ENCODE measurements at places on chromosomes 7 and 10. TPM values are rescaled to one million over a fixed set of nuclear protein-coding genes. Genes with fewer than 3 reads are reported as not detected.

GRCh38 chr7:29102558-29103151 is 43.7 kb downstream of the CPVL start:
- DNase-seq, result peak; percentile 60

GRCh38 chr7:38187794-38188440 is 9.9 kb downstream of the STARD3NL start:
- DNase-seq, result no peak

- DNase-seq, result no peak
Measured at GRCh38 chr10:1155791-1156615, 99.8 kb downstream of the WDR37 start.

- DNase-seq, result no peak
Measured at GRCh38 chr10:17028798-17029197, 100.8 kb downstream of the CUBN start.

DNA sequence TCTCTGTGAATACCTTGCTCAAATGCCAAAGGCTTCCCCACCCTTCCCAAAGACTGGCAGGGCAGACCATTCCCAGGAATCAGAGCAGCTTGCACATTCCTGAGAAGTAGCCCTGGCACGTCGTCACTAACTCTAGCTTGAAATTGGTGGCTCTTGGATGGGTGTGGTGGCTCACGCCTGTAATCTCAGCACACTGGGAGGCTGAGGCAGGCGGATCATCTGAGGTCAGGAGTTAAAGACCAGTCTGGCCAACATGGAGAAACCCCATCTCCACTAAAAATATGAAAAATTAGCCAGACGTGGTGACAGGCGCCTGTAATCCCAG is 108.2 kb upstream of the MPP7 start:
- no peak for DNase-seq

- DNase-seq, result no peak
Measured at GRCh38 chr7:94741179-94741578, 85.2 kb upstream of the SGCE start.

DNA sequence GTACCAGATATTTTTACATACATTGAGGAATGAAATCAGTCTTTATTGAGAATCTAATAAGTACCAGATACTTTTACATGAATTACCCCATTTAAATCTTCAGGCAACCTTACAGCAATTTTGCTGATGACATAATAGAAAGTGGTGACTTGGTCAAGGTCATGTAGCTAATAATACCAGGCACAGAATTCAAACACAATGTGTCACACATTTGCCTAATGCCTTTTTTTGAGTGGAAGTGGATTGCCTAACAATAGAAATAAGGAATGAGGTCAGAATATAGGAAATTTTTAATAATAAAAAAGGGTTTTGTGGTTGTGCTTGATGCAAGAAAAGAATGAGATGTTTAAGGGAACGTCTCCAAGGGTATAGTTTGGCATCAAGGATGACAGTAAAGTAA is 466.6 kb upstream of the IGFBP3 start:
- no peak for DNase-seq

DNA sequence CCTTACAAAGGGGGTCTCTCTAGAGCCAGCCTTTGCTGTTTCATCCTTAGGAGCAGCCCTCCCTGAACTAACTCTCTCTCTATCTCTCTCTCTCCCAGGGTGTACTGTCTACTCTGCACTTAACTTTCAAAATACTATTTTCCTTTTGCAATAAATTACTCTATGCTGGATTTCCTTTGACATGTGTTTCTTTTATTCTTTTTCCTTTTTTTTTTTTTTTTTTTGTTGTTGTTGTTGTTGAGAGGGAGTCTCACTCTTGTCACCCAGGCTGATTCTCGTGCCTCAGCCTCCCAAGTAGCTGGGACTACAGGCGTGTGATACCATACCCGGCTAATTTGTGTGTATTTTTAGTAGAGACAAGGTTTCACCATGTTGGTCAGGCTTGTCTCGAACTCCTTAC is 1.5 kb upstream of the ZNF3 start:
- DNase-seq, result no peak

GRCh38 chr10:43874984-43875383 is 226.3 kb upstream of the ZNF32 start:
- no peak for DNase-seq

- DNase-seq, result no peak
Measured at GRCh38 chr10:84196941-84197340, 2.6 kb downstream of the CDHR1 start.

GRCh38 chr7:9488555-9488954 is 1055.1 kb downstream of the NXPH1 start:
- DNase-seq, result no peak

- DNase-seq, result no peak
Measured at GRCh38 chr10:97643441-97643985, 3.0 kb downstream of the PI4K2A start.

- peak; percentile 49 for DNase-seq
Measured at GRCh38 chr7:47371733-47372368, 210.1 kb downstream of the TNS3 start.

- no peak for DNase-seq
Measured at GRCh38 chr10:30719832-30720231, 90.3 kb upstream of the LYZL2 start.

DNA sequence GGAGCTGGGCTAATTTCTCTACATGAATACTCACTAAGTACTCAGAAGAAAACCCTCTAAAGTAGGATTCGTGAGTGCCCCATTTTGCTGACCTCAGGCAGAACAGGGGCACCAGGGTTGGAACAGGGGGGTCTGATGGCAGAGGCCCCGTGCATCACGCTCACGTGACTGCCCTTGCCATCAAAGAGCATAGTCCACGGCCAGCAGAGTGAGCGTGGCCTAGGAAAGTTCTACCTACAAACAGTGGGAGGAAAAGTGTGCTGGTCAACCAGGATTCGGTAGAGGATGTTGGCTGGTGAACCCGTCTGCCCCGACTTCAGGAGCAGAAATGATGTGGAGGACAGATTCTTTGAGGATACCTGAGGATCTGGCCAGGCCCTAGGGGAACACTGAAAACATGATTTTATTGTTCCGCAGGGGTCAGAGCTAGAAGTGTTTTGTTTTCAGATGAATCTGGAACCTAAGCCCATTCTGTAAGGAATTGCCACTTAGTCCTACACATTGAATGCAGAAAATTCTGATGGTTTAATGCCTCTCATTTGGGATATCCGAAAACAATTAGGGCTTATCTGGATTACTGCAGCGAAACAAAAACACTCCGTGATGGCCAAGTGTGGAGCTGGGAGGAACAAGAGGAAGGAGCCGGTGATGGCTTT is 138.8 kb upstream of the SHH start:
- DNase-seq, result no peak

DNA sequence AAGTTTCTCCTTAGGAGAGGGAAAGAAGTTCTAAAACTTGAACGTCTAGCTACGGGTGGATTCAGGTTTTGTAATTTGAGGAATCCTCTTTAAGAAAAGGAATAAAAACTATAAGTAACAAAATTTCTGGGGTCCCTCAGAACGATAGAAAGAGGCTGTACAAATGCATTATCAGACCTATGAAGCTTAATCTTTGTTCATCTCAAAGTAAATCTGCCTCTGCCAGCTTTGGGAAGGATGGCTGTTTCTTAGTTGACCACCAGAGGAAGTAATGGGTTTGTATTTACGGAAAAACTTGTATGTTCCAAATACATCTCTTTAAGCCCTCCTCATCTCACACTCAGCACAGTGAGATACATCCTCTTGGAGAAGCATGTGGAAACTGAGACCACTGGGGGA is 864 bp downstream of the PSTK start:
- DNase-seq, result peak; percentile 51

GRCh38 chr10:102283890-102284289 is 38.6 kb downstream of the GBF1 start:
- DNase-seq, result no peak

- peak; percentile 99 for DNase-seq
Measured at GRCh38 chr10:14878266-14879123, at the start of gene SUV39H2. Gene SUV39H2, plus strand, starts transcription at chr10:14878866. Its CDS starts 23 bp downstream, at chr10:14878889.

GRCh38 chr7:155835446-155836215 is 23.4 kb upstream of the SHH start:
- DNase-seq, result no peak

DNA sequence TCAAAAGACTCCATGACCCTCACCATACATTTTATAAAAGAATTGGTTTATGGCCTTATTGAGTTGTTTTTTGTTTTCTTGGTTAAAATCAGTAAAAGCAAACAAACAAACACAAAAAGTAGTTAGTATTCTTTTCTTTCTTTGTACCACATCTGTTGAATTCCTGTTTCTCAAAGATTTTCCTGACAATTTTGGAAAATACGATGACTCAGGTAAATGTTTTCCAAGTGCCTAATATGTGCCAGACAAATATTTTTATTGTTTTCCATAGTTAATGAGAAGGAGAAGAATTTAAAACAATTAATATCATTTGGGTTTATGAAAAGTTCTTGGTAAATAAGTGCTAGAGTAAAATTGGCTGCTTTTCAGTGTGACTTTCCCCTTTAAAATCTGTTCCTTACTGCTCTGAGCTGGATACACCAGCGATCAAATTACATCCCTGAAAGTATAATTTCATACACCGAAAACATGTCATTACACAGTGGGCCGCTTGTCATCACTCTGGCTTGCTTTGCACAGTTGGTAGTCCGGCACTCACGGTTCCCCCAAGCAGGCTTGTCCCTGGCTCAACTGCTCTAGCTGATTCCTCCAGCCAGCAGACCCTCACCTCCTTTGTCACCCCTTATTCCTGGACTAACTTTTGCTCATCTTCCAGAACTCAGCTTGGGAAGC is 80.5 kb downstream of the TBXAS1 start:
- DNase-seq, result no peak

- no peak for DNase-seq
Measured at GRCh38 chr7:46157931-46158330, 236.9 kb upstream of the IGFBP3 start.

DNA sequence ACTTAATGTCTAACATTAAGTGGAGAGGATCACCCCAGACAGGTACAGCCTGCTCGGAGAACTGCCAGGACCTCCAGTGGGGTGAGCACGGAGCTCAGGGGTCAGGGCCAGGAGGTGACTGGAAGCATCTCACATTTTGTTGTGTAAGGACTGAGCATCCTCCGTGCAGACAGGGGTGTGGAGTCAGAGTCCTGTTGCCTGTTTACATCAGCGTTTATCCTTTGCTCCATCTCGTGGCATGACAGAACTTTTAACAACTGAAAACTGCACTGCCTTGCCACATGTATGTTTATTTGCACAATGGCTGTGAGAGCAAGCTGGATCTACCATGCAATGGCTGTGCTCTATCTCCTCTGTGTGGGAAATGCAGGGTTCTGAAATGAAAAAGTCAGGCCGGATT is 175.4 kb upstream of the AKR1E2 start:
- no peak for DNase-seq

Gene CADPS2
- polyA plus RNA-seq, result 27.2 TPM

Gene ZNF425
- polyA plus RNA-seq, result 2.9 TPM

Gene ANKRD22
- not detected for polyA plus RNA-seq

Gene CFAP69
- polyA plus RNA-seq, result not detected

Gene EN2
- 0.19 TPM for polyA plus RNA-seq

Gene AP4M1
- 27.2 TPM for polyA plus RNA-seq

Gene XRCC2
- polyA plus RNA-seq, result 1.2 TPM

Gene SPDYE16
- polyA plus RNA-seq, result not detected

Gene TAF3
- polyA plus RNA-seq, result 14.4 TPM

Measured in brain (organoid and tissue), 16 donors.